ENCODE measurements at places on chromosomes 11 and 22.

DNA sequence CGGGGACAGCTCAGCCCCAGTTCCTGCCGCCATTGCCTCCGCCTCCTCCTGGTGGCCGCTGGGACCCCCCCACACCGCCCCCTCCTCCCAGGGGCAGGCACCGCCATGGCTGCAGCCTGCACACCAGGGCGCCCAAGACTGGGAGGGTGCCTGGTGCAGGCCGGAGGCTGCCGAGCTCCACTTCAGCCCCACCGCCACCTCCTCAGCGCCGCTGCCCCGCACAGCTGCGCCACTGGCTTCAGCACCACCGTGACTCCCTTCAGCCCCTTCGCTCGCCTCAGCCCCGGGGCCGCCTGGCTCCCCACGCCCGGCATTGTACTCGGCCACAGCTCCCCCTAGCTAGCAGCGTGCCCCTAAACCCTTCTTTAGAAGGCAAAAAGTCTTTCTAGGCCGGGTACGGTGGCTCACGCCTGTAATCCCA lies 131.1 kb downstream of the CRYBB2 start:
- DNase-seq, result no peak

GRCh38 chr11:116061322-116061721 lies 557.1 kb upstream of the CADM1 start:
- DNase-seq, result no peak

DNA sequence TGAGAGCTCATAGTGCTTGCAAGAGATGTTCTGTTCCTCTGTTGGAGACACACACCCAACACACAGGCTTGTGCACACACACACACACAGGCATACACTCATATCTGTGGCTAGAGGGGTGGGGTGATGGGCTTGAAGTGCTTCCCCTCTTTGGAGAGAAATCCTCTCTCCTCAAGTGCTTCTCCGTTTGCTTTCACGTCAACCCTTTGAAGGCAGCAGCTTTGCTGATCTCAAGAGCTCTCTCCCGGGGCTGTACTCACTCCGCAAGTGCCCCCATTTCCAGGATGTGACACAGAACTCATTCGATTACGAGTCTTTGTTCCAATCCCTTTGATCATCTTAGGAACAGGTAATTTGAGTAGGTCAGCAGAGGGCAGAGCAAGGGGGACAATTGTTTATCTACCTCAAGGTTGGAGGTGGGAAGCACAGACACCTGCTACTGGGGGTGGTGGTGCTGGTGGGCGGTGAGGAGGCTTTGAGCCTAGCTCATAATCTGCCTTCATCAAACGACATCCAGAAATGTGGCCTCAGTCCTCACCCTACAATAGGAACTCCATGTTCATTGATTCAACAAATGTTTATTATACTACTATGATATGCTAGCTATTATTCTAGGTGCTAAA lies 529.8 kb upstream of the CADM1 start:
- DNase-seq, result no peak

DNA sequence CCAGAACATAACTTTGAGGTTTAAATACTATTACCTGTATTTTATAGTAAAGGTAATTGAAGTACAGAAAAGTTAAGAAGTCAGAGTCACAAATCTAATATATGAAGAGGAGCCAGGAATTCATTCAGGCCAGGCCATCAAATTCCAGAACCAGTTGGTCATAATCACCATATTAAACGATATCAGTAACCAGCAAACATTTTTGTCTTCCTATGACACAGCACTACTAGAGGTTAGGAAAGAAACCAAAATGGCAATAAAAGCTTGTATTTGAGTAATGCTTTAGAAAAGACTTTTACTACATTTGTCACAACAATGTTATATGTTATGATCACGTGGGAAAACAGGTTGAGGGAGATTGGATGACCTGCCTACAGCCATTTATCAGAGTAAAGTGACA lies 62.2 kb downstream of the DKK3 start:
- no peak for DNase-seq

- DNase-seq, result no peak
These were observed 35.4 kb downstream of the PISD start for GRCh38 chr22:31626427-31627150.

- no peak for DNase-seq
These were observed 45.9 kb upstream of the ARHGAP32 start for GRCh38 chr11:129237880-129238638.

GRCh38 chr11:36376888-36377758 lies 81.0 kb downstream of the PRR5L start:
- peak; percentile 61 for DNase-seq

- DNase-seq, result no peak
These were observed 61.6 kb upstream of the NAV2 start for GRCh38 chr11:19651028-19651427.

DNA sequence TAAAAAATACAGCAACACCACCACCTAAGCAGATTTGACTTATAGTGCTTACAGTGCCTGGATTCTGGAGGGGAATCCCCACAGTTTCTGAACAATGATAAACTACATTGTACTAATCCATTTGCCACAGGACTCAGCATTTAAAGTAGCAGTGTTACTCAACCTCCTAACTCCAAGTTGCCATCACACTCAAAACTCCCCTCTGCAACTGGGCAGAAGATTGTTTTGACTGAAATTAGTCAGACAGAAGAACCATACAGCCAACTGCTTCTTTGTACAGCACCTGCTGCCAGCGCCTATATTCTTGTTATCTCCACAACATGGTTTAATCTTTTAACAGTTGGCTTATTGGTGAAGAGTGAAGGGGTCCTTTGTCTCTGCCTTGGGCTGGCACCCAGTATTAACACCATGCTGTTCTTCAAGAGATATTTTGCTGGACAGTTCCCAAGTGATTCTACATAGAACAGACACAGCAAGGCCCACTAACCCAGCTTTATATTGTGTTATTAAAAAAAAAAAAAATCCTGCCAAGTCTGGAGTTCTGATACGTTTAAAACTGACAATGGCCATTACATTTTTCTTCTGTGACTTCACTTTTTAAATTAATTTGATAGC lies 273.2 kb downstream of the DCDC1 start:
- DNase-seq, result no peak

GRCh38 chr22:45640291-45640940 lies 31.2 kb upstream of the ATXN10 start:
- DNase-seq, result no peak

DNA sequence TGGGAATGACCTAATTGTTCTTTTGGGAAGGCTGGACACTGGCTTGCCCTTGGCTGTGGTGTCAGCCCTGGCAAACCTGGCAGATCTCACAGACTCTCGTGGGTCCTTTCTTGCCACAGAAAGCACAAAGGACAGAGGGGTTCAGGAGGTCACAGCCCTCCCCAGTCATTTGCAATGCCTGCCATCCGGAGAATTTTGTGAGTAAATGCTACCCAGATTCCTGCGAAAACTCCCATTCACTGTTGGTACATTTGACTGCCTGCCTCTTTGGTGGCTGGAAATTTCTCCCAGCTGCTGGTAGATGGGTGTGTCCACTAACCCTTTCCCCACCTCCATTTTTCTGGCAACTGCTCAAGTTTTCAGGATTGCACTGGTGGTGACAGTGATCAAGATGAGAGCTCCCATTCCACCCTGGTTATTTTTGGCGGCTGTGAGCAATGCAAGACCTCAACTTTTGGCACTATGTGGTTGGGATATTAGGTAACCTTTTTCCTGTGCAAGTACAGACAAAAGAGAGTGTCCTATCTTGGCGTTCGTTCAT lies 155.7 kb downstream of the NAV2 start:
- DNase-seq, result no peak

DNA sequence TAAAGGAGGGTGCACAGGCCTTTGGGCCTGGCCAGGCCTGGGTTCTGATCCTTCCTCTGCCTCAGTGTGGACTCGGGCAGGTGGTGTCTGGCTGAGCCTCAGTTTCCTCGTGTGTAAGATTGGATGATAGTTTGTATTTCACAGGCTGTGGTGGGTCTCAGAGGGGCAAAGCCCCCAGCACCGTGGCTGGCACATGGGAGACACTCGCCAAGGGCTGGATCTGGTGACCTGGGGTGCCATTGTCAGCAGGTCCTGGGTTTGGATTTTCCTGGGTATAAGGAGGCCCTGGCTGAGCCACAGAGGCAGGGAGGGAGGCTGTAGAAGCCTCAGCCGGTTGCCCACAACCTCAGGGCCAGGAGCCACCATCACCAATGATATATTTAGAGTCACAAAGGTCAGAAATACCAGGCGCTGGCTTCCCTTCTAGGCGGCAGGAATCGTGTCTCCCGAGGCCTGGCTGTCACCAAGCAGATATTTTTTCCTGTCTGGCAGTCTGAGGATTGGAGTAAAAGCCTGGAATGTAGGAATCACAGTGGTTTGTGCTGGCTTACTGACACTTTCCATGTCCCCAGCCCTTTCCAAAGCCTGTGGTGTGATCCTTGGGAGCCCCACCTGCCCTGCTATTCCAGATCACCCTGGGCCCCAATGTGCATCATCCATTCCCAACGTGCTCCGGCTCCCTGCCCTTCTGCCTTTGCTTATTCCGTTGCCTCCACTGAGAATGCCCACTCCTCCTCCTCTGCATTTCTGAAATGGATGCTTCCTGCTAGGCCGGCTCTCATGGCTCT lies 15.6 kb downstream of the KCNC1 start:
- no peak for DNase-seq

GRCh38 chr22:20646906-20647305 lies 127.0 kb upstream of the SERPIND1 start:
- DNase-seq, result no peak

DNA sequence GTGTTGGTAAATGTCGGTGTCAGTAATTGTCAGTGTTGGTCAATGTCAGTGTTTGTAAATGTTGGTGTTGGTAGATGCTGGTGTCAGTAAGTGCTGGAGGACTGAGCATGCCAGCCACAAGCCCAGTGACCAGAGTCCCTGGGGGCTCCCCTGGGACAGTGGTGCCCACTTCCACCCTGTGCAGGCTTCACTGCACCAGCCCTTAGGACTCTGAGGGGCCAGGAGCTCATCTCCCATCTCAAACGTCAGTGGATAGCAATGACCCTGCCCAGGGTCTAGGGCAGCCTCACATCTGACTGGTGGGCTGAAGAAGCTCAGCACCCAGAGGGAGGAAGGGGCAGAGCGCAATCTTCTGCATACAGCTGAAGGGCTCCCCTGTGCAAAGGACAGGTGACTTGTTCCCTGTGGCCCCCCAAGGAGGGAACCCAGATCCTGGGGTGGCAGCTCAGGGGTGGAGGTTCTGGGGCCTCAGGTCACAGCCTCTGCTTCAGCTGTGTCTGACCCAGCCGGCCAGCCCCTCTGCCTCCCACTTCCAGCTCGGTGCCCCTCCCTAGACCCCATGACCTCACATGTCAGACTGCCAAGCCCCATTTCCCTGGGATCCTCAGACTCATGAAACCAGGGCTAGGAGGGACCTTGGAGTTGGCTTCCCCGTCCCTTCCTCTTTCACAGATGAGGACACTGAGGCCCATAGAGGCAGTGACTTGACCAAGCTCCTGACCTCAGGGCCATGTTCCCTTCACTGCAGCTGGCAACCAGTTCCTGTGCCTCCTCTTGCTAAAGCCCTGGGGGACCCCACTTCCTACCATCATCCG lies 138.4 kb downstream of the CRYBB2 start:
- DNase-seq, result no peak

GRCh38 chr11:133149698-133150097 lies 382.6 kb downstream of the OPCML start:
- no peak for DNase-seq

- peak; percentile 36 for DNase-seq
These were observed 16.2 kb downstream of the CAPN5 start for GRCh38 chr11:77082838-77083565.

DNA sequence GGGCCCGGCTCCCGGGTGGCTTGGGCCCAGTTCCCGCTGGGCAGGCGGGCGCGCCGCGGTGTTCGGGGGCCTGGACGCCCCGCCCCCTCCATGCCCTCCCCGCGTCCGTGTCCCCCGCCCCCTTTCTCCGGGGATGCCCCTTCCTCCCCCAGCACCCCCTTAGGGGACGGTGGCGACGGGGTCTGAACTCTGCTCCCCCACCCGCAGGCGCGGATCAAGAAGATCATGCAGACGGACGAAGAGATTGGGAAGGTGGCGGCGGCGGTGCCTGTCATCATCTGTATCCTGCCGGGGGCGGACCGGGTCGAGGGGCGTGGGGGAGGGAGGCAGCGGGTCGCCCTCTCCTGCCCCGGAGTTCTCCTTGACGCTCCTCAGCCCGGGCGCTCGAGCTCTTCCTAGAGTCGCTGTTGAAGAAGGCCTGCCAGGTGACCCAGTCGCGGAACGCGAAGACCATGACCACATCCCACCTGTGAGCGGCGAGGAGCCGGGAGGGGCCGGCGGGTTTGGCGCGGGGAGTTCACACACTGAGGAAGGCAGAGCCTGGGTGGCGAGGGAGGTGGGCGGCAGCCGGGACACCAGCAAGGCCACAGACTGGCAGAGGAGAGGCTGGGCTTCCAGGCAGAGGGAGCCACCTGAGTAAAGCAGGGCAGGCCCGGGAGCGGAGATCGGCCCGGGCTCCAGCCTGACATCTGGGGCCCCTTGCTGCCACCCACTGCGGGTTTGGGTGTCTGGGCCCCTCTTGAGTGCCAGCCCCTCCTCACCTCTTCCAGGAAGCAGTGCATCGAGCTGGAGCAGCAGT lies 546 bp downstream of the DRAP1 start:
- DNase-seq, result peak; percentile 67

DNA sequence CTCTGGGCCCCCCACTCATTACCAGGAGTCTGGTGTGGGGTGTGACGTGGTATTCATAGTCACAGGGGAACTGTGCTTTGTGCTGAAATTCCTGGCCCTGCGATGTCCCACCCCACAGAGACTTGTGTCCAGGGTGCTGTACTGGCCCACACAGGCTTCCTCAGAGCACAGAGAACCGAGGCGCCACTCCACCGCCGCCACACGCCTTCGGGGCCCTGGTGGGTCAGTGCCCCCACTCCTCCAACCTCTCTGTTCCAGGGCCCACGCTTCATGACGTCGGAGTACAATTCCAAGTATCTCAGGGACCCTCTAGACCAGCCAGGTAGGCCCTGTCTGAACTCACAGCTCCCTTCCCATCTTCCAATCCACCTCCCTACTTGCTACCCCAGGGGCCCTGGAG lies 23.5 kb upstream of the LRRC10B start:
- DNase-seq, result no peak

- DNase-seq, result no peak
These were observed 4.4 kb upstream of the CNTF start for GRCh38 chr11:58617976-58618557.

DNA sequence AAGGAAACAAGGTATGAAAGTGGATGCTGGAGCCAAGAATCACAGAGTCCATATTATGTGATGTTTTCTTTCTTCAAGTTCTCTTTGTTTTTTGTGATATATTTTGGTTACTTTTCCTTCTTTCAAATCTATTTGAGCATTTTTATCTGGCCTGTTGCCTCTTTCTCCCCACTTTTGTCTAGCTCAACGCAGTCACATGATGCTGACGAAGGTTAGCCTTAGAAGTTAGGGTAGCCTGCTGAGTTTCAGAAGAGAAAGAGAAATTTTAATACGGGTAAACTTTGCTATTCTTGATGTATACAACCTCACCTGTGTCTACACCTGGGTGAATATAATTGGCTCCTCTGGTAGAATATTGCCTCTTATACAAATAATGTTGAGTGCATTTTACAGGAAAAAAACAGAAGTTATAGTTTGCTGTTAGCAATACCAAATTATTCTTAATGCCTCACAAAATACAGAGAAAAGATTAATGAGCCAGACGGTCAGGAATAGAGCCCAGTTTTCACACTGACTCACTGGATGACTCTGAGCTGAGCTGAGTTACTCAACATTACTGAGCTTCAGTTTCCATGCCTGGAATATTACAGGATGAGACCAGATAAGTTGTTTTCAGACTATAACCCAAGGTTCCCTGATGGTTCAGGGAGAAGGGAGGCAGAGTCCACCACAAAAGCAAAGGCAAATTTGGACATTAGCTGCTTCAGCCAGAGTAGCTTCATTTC lies 161.6 kb upstream of the BDNF start:
- no peak for DNase-seq
